ENCODE measurements at places on chromosomes 5 and 9.

DNA sequence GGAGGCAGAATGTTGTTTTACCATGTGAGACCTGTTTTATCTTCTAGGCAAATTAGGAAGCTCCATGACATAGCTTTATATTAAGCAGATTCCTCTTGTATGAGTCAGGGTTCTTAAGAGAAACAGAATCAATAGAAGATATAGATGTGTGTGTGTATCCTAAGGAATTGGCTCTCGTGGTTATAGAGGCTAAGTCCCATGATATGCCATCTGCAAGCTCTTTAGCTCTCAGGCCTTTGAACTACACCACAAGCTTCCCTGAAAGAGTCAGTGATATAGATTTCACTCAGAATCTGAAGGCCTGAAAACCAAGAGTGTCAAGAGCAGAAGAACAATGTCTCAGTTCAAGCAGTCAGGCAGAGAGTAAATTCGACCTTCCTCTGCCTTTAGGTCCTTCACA lies 365.8 kb upstream of the ZNF608 start:
- no peak for DNase-seq

DNA sequence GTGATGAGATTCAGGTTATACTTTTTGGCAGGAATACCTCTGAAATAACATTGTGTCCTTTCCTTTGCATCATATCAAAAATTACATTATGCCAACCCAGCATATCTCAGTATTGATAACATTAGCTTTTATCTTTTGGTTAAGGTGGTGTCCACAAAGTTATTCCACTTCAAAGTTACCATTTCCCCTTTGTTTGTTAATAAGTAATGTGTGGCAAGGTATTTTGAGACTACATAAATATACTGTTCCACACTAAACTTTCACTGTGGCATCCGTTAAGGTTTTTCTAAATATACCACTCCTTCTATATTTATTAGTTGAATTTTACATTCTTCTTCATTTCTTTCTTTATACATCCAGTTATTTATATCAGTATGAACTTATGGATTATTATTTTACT lies 14.1 kb upstream of the ARHGEF37 start:
- DNase-seq: no peak

- no peak for DNase-seq
These were observed 4.8 kb downstream of the NINJ1 start for GRCh38 chr9:93129286-93129685.

DNA sequence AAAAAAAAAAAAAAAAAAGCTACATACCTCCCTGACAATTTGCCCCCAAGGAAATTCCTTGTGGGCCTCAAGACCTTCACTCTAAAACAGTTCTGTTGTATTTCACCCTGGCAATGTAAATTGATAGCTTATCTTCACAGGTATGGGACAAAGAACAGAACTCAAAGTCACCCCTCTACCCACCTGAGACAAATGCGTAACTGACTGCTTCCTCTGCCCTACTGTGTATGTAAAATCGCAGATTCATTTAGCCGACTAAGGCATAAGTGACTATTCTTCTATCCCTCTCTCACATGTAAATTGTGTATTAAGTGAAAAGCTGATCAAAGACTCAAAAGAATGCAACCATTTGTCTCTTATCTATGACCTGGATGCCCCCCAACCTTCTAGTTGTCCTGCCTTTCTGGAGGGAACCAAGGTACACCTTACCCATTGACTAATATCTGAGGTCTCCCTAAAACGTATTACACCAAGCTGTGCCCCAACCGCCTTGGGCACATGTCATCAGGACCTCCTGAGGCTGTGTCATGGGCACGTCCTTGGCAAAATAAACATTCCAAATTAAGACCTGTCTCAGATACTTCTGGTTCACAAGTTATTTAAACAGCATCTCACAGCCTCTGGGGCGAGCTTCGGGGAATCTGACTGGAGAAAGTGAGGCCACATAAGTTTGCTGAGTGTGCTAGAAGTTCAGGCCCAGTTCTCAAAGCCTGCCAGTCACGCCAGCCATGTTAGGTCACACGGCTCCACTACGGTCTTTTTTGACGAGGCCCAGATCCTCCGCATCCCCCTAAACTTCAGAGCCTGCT lies 954 bp downstream of the TBCA start:
- DNase-seq: no peak

DNA sequence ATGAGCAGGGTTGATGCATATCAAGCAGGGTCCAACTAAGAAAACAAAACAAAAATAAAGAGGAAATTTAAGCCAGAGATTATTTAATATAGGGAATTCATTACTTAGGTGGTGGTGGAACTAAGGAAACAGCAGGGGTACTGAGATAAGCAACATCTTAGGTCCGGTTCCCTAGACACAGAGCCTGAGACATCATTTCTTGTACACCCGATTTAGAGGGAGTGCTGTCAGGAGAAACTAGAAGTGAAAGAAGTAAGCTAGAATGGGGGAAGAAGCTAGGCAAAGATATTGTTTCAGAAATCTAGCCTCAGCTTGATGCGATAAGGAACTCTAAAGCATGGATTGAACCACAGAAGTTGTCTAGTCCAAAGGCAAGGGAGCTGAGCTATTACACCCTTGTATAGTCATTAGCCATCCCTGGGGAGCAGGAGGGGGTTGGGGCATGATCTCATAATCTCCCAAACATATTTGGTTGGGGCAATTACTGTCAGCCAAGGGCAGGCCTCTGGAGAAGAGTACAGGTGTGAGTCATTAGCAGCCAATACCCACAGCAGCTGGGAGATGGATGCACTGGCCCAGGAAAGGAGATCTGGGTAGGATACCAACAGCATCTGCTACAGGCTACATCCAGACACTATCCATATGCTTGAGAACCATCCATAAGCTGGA lies 194.5 kb downstream of the ARL15 start:
- DNase-seq: no peak

- no peak for DNase-seq
These were observed 315.8 kb upstream of the POU5F2 start for GRCh38 chr5:94057217-94057616.

DNA sequence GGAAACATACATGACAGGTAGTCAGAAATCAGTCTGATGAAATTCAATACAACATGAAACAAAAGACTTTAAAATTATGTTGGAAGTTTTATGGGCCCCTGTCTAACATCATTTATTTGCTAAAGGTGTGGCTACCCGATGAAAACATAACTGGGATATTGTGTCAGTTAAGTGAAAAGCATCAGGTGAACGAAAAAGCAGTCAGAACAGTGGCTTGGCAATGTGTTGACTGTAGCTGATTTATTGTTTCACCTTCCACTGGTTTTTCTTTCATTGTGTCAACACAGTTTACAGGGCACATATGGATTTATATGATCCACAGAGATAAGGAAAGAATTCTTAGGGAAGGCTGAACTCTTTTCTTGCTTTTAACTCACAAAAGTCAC lies 429.6 kb upstream of the ZNF608 start:
- no peak for DNase-seq

GRCh38 chr5:42665857-42666256 lies 90.8 kb upstream of the CCDC152 start:
- no peak for DNase-seq

GRCh38 chr5:140295414-140295813 lies 7.5 kb downstream of the PFDN1 start:
- DNase-seq: no peak

- DNase-seq: no peak
These were observed 12.5 kb downstream of the COMMD10 start for GRCh38 chr5:116097301-116097700.

- DNase-seq: no peak
These were observed 218.0 kb upstream of the C9orf72 start for GRCh38 chr9:27791311-27791710.

GRCh38 chr5:891837-892393 lies 686 bp downstream of the BRD9 start:
- no peak for DNase-seq

DNA sequence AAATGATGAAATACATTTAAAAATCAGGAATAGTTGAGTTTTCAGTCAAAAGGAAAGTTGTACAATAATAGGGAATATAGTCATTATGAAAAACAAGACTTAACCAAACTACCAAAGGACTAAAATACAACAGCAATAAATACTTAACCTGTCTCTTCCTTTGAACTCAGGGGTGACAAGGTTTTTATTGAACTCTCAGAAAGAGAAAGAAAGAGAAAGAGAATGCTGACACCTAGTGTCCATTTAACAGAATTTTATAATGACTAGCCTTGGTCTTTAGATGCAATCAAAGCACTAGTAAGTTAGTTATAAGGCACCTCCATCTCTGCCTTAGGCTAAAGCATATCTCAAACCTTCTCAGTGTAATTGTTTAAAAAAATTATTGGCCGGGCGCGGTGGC lies 47.5 kb downstream of the UIMC1 start:
- DNase-seq: no peak

DNA sequence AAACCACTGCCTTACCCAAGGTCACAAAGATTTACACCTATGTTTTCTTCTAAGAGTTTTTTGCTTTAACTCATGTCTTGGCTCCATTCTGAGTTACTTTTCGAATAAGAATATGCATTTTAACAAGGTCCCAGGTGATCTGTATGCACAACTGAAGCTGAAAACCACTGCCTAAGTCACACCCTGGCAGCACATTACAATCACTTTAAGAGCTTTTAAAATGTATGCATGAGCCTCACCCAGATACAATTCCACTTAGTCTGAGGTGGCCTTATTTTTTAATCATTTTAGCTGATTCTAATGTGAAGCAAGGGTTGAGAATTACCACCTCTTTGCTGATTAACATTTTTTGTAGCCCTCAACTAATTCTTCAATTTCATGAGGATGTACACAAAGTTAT lies 29.5 kb downstream of the IDNK start:
- no peak for DNase-seq

DNA sequence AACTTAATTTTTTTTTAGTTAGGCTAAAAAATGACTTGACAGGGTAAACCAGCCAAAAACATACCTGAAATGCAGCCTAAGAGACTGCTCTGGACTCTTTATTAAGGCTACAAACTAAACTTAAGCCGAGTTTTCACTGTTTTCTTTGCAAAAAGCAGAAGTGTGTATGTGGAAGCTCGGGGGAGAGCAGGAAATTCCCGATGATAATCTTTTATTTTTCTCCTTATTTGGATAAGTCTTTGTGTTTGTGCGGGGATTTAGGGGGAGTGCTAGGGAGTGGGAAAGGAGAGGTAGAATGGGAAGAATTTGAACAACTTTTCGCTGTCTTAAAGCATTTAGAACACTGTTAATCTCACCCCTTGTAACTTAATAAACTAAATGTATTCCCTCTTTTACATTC lies 30.7 kb upstream of the GPR21 start:
- no peak for DNase-seq

DNA sequence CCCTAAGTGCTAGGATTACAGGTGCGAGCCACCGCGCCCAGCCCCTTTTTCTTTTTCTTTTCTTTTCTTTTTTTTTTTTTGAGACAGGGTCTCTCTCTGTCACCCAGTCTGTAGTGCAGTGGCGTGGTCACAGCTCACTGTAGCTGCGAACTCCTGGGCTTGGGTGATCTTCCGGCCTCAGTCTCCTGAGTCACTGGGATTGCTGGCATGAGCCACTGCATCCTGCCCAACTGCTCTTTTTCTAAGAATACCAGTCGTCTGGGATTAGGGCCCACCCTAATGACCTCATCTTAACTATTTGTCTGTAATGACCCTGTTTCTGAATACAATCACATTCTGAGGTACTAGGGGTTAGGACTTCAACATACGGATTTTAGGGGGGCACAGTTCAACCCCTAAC lies 34.1 kb upstream of the NANS start:
- no peak for DNase-seq

GRCh38 chr5:104266161-104266560 lies 703.6 kb upstream of the NUDT12 start:
- no peak for DNase-seq

- DNase-seq: no peak
These were observed 317.6 kb downstream of the IRX1 start for GRCh38 chr5:3913279-3913678.

DNA sequence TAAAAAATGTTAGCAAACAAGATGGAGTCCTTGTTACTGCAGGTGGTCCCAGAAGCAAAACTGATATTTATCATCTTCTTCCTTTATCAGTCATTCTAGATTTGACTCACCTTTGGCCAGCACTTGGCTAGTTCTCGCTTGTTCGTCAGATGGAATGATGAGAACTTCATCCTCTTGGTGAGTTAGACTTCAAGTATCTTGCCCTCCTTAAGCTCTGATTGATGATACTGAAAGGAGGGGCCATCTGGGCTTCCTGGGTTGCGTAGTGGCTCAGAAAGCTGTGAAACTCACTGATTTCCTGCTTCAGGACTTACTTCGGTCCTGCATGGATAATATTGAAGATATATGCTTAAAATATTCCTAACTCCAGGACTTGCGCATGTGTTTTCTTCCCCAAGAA lies 1248.2 kb upstream of the CDH9 start:
- no peak for DNase-seq

DNA sequence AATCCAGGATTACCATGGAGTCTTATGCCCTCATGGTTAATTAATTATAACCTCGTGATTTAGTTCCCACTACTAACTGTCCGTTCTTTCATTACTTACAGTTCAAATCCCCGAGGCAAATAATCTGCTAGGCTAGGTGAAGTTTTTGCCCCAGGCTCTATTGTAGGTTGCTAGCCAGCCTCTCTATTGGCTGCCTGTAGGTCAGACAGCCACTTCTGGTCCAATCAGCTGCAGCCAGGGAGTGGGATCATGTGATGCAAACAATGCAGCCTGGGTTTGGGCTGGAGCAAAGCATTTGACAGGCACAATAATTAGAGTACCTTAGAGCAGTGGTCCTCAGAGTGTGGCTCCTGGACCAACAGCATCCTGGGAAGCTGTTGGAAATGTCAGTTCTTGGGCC lies 17.7 kb downstream of the TMEM252 start:
- DNase-seq: no peak

DNA sequence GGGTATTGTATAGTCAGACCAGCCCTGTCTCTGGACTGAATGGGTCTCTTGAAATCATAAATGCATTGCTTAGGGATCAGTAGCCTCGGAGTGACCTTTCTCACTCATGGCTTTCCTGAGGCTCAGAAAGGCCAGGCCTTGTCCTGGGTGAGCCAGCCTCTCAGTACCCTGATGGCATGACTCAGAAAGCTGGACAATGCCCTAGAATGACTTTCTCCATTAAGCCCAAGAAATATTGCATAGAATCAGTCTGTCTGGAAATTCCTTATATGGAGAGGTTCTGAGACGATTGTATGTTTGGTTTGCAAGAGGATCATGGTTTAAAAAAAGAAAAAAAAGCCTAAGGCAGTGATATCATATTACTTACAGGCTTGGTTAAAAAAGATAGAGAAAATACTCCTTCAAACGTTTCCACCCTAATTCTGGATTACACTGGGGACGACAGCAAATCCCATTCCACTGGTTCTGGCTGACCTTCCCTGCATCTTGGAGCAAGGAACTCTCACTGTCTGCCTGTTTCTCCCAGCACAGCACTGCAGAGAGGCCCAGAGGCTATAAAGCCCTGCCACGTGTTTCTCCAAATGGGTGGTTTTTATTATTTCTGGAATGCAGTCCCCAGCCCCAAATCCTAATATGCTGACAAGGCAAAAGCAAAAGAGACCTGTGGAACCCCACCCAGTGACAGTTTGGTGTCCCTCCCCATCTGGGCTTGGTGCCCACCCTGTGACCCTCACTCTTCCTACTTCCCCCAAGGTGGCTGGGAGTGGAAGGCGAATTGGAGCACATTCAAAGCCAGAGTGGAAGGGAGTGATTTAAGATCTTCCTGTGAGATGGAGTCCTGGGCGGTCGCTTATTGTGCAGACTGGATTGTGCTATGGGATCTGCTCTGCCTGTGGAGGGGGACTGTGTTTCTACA lies 34.4 kb downstream of the MAP1B start:
- no peak for DNase-seq

GRCh38 chr9:138112791-138113600 lies 235.4 kb downstream of the CACNA1B start:
- peak; percentile 33 for DNase-seq
